ENCODE measurements at places on chromosomes 5 and 9. TPM values are rescaled to one million over a fixed set of nuclear protein-coding genes. Genes with fewer than 3 reads are reported as not detected.

SPATA9 gene
- total RNA-seq: not detected

IDNK gene
- 11.4 TPM for total RNA-seq

DNA sequence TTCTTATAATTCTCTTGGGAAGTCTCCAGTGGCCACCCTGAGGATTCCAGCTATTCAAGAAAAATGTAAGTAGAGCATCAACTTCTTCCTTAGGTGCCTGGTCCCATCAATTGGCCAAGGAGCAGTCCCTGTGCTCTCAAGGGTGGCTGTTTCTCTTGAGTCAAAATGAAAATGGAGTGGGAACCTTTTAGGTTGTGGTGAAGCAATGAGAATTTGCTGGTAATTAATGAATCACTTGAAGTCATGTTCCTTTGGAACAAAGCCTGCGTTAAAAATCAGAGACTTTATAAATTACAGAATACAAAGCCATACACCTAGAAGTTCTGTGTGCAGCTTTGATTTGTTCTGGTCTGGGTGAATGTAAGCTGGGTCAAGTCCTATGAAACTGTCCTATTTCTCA is 48.9 kb downstream of the IL31RA start:
- H3K36me3 ChIP-seq: no peaks in the 10 kb centered on the region
- DNase-seq: no peak
- no peak overlapping the region for H3K27ac ChIP-seq
- peaks cover 21% of the 10 kb centered on the region for H3K27me3 ChIP-seq

GRCh38 chr5:113296676-113297075 is 138.1 kb downstream of the TSSK1B start:
- DNase-seq: no peak
- no peak overlapping the region for H3K27ac ChIP-seq
- no peaks in the 10 kb centered on the region for H3K36me3 ChIP-seq
- H3K4me1 ChIP-seq: peaks cover 19% of the 10 kb centered on the region

- H3K27ac ChIP-seq: no peak overlapping the region
- no peaks in the 10 kb centered on the region for H3K27me3 ChIP-seq
- H3K4me1 ChIP-seq: no peaks in the 10 kb centered on the region
- H3K4me3 ChIP-seq: no peak overlapping the region
- H3K36me3 ChIP-seq: no peaks in the 10 kb centered on the region
- DNase-seq: no peak
These were observed 12.0 kb downstream of the TEX48 start for GRCh38 chr9:114669961-114670360.

GRCh38 chr9:70046274-70047070 is 2.8 kb downstream of the MAMDC2 start:
- H3K27ac ChIP-seq: no peak overlapping the region
- peaks cover 15% of the 10 kb centered on the region for H3K4me1 ChIP-seq
- no peaks in the 10 kb centered on the region for H3K36me3 ChIP-seq
- H3K27me3 ChIP-seq: peaks cover 49% of the 10 kb centered on the region
- DNase-seq: no peak
- no peak overlapping the region for H3K4me3 ChIP-seq

GRCh38 chr9:127974001-127974768 is 6.6 kb downstream of the EEIG1 start:
- no peak for DNase-seq
- no peaks in the 10 kb centered on the region for H3K27me3 ChIP-seq
- peak overlapping the region; percentile 97 for H3K4me3 ChIP-seq
- H3K36me3 ChIP-seq: peaks cover 20% of the 10 kb centered on the region

FOXE1 gene
- total RNA-seq: not detected

TEK gene
- total RNA-seq: not detected

GRCh38 chr5:109743770-109744212 is 54.1 kb downstream of the MAN2A1 start:
- H3K4me3 ChIP-seq: no peak overlapping the region
- DNase-seq: no peak
- H3K27ac ChIP-seq: no peak overlapping the region
- no peaks in the 10 kb centered on the region for H3K27me3 ChIP-seq

DNA sequence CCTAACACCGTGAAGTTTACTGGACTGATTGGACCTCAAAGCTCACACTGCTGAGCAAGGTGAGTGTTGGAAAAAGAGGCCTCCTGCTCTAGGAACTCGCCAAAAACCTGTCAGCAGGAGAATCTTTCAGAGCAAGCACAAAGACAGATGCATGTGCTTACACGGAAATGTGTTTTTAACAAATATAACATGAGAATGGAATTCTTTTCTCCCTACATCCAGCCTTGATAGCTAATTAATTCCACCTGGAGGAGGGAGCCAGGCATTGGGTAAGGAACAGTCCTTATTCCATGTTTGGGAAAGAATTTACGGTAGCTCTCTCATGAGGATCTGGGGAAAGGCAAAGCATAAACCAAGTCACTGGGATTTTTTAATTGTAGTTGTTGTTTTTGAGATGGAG is 98.8 kb downstream of the KLF4 start:
- no peak for DNase-seq
- no peaks in the 10 kb centered on the region for H3K4me1 ChIP-seq
- no peak overlapping the region for H3K27ac ChIP-seq
- H3K27me3 ChIP-seq: peaks cover 23% of the 10 kb centered on the region
- H3K36me3 ChIP-seq: no peaks in the 10 kb centered on the region
- no peak overlapping the region for H3K4me3 ChIP-seq

GRCh38 chr5:2387634-2388325 is 363.7 kb downstream of the IRX2 start:
- no peak overlapping the region for H3K4me3 ChIP-seq
- peaks cover 14% of the 10 kb centered on the region for H3K27me3 ChIP-seq
- no peak for DNase-seq
- no peaks in the 10 kb centered on the region for H3K4me1 ChIP-seq

F12 gene
- total RNA-seq: not detected

DNA sequence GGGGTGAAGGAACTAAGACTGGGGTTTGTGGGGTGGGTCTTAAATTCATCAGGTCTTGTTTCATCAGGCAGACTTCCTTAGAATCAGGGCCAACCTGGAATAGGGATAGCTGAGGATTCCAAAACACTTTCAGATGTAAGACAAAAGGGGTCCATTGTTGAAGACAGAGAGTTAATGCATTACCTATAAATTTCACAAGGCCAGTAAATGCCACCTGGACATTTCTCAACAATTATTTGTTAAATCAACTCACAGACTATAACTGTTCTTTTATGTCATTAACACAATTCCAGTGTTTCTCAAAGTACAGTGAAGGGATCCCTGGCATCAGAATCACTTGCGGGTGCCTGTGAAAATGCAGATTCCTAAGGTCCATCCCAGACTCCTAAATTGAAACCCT is 2.8 kb downstream of the MARCHF3 start:
- no peaks in the 10 kb centered on the region for H3K36me3 ChIP-seq
- no peak for DNase-seq
- peaks cover 27% of the 10 kb centered on the region for H3K4me1 ChIP-seq
- H3K27ac ChIP-seq: no peak overlapping the region
- no peak overlapping the region for H3K4me3 ChIP-seq
- no peaks in the 10 kb centered on the region for H3K27me3 ChIP-seq

DNA sequence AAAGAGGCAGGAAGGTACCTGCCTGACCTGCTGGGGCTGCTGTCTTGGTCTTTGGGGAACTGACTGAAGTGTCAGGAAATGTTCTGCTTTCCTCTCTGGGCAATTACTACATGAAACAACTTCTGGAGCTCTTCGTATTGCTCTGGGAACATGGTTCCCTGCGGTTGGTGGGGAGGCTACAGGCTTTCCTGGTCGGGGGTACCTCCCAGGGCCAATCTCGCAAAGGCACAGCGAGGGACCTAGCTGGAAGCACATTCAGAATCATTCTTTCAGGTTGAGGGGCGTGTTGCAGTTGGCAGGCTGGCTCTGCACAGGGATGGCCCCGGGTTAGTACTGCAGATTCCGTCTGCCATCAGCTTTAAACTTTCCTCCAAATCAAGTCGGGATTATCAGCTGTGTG is 88.9 kb upstream of the RANBP3L start:
- no peak for DNase-seq
- H3K27me3 ChIP-seq: peaks cover 20% of the 10 kb centered on the region
- H3K36me3 ChIP-seq: no peaks in the 10 kb centered on the region
- no peaks in the 10 kb centered on the region for H3K4me1 ChIP-seq
- H3K27ac ChIP-seq: no peak overlapping the region
- no peak overlapping the region for H3K4me3 ChIP-seq

DNA sequence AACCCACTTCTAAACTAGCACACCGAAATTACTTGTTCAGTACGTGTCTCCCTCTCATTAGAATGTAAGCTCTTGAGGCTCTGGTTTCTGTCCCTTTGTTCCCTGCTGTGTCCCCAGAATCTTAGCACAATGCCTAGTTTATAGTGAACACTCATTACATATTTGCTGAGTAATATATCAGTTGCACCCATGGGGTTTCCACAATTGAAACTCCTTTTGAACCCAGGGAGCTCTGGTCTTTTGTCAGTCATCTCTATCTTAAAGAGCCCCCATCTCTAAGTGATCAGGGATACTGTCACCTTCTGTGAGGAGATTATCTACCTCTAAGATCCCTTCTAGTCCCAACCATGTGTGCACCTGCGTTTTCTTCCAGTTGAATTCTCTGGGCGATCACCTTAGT is 12.8 kb downstream of the CAMK4 start:
- no peaks in the 10 kb centered on the region for H3K27me3 ChIP-seq
- no peak for DNase-seq
- no peaks in the 10 kb centered on the region for H3K36me3 ChIP-seq
- H3K27ac ChIP-seq: peak overlapping the region; percentile 89
- H3K4me3 ChIP-seq: peak overlapping the region; percentile 78

ZDHHC11 gene
- 16.4 TPM for total RNA-seq

DNA sequence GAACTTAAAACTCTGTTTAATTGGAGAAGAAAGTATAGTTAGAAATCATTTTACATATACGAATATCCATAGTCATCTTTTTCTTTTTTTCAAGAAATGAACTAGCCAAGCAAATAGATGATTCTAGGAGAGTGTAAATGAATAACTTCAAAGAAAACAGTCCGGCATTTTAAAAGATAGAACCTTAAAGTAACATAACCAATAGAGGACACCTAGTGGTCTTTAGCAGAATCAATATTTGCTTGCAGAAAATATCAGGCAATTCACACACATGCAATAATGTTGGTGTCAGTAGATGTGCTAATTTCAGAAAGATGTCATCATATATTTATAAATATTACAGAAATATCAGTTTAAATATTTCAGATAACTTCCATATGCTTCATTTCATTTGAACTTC is 57.1 kb downstream of the HCN1 start:
- no peak for DNase-seq
- H3K27me3 ChIP-seq: no peaks in the 10 kb centered on the region
- H3K36me3 ChIP-seq: no peaks in the 10 kb centered on the region
- no peaks in the 10 kb centered on the region for H3K4me1 ChIP-seq

- no peak for DNase-seq
- no peaks in the 10 kb centered on the region for H3K4me1 ChIP-seq
- H3K36me3 ChIP-seq: no peaks in the 10 kb centered on the region
- no peak overlapping the region for H3K4me3 ChIP-seq
- H3K27me3 ChIP-seq: peaks cover 17% of the 10 kb centered on the region
These were observed 35.5 kb upstream of the FUBP3 start for GRCh38 chr9:130543859-130544258.

DNA sequence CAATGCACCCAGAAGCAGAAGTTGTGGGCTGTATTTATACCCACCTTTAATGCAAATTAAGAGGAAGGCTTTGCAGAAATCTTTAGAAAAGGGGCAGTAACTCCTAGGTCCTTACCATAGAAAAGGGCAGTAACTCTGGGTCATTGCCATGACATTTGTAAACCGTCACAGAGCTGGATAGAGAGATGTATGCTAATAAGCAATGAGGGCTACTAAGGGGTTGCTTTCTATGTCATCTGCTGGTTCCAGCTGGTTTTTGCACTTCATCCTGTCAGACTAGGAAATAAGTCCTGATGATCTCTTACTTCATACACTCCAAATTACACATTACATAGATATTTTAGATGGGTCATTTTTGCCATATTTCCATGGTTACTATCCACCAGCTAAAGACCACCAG is 299.1 kb upstream of the TYRP1 start:
- H3K27me3 ChIP-seq: no peaks in the 10 kb centered on the region
- DNase-seq: no peak
- no peak overlapping the region for H3K4me3 ChIP-seq
- H3K27ac ChIP-seq: no peak overlapping the region
- H3K4me1 ChIP-seq: no peaks in the 10 kb centered on the region

FAM163B gene
- not detected for total RNA-seq

GRCh38 chr5:125375143-125375542 is 628.7 kb upstream of the ZNF608 start:
- peaks cover 4% of the 10 kb centered on the region for H3K4me1 ChIP-seq
- no peaks in the 10 kb centered on the region for H3K27me3 ChIP-seq
- no peak overlapping the region for H3K27ac ChIP-seq

GRCh38 chr9:116855881-116856662 is 169.0 kb downstream of the TRIM32 start:
- H3K27ac ChIP-seq: no peak overlapping the region
- H3K4me1 ChIP-seq: no peaks in the 10 kb centered on the region
- DNase-seq: no peak
- H3K36me3 ChIP-seq: no peaks in the 10 kb centered on the region
- no peak overlapping the region for H3K4me3 ChIP-seq

CCNJL gene
- not detected for total RNA-seq

SLC6A19 gene
- not detected for total RNA-seq

DNA sequence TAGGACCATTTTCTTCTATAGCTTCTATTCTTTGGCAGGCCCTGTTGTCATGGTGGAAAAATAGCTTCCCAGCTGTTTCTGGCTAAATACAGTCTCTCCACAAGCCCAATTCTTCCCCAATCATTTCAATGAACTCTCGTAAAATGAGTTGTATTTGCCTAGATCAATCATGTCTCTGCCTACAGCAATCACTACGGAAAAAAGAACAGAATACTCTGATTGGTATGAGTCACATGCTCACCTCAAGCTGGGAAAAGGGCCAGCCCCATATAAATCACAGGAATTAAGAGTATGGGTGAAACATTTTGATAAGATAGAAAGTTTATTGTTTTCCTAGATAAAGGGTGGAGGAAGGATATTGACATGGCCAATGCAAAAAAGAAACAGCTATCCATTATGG is 711.4 kb downstream of the EFNA5 start:
- no peak overlapping the region for H3K27ac ChIP-seq
- H3K27me3 ChIP-seq: no peaks in the 10 kb centered on the region
- no peaks in the 10 kb centered on the region for H3K4me1 ChIP-seq
- DNase-seq: no peak
- no peaks in the 10 kb centered on the region for H3K36me3 ChIP-seq
- H3K4me3 ChIP-seq: no peak overlapping the region

TLX3 gene
- total RNA-seq: not detected

SIT1 gene
- total RNA-seq: 25.4 TPM

GRCh38 chr5:151141535-151141934 is 16.0 kb downstream of the ANXA6 start:
- H3K36me3 ChIP-seq: peaks cover 12% of the 10 kb centered on the region
- peaks cover 98% of the 10 kb centered on the region for H3K4me1 ChIP-seq
- H3K27me3 ChIP-seq: no peaks in the 10 kb centered on the region
- peak overlapping the region; percentile 98 for H3K27ac ChIP-seq
- peak overlapping the region; percentile 92 for H3K4me3 ChIP-seq

HCN1 gene
- total RNA-seq: not detected

DNA sequence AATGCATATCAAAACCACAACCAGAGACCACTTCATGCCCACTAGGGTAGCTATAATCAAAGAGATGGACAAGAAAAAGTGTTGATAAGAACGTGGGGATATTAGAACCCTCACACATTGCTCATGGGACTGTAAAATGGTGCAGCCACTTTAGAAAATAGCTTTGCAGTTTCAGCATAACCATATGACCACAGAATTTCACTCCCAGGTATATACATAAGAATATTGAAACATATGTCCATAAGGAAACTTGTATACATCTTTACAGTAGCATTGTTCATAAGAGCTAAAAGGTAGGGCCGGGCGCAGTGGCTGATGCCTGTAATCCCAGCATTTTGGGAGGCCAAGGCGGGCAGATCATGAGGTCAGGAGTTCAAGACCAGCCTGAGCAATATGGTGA is 56.4 kb downstream of the S1PR3 start:
- DNase-seq: no peak
- H3K27me3 ChIP-seq: peaks cover 5% of the 10 kb centered on the region
- H3K4me3 ChIP-seq: no peak overlapping the region
- H3K36me3 ChIP-seq: no peaks in the 10 kb centered on the region
